CMK (cell line): ENCODE measurements at places on chromosomes 12 and 14.

GRCh38 chr12:21438643-21439042 is 1.2 kb downstream of the PYROXD1 start:
- no peak for DNase-seq

GRCh38 chr12:53376747-53377146 is 3.2 kb upstream of the SP1 start:
- no peak for DNase-seq

DNA sequence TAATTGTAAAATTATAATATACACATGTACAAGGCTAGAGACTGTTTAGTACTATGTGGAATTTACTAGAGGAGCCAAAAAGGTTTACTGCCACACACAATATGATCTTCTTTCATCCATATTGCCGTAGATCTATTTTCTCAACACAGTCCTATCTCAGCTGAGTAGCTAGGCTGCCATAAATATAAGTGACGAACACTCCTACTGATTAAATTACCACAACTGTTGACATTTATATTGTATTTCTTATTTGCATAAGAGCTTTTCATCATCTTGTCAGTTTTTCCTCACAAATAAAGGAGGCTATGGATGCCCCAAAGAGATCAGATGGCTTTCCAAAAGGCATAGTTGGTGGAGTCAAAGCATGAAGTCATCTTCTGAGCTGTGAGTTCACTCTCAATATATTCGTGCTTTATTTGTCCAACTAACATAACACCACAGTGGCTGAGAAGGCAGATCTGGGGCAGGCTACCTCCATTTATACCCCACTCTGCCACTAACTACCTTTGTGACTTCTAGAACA is 78.6 kb downstream of the CCDC59 start:
- no peak for DNase-seq

- DNase-seq: no peak
These were observed 13.5 kb upstream of the DCP1B start for GRCh38 chr12:2017546-2018337.

GRCh38 chr12:6468283-6468575 is 2.2 kb downstream of the VAMP1 start:
- DNase-seq: no peak

DNA sequence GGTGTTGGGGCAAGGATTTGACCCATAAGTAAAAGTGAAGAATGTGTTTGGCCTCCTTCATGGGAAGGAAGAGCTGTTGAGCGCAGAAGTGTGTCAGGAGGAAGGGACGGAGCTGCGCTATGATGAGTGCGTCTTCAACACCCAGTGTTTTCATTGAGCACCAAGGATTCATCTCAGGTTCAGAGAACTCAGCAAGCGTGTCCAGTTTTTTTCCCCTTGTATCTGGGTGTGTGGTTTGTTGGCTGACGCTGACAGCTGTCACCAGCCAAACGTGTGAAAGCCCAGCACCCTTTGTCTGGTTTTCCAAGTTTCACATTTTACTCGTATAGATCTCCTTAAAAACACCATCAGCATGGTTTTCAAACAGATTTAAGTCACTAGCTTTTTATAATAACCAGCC is 12.3 kb downstream of the EP400 start:
- DNase-seq: no peak

DNA sequence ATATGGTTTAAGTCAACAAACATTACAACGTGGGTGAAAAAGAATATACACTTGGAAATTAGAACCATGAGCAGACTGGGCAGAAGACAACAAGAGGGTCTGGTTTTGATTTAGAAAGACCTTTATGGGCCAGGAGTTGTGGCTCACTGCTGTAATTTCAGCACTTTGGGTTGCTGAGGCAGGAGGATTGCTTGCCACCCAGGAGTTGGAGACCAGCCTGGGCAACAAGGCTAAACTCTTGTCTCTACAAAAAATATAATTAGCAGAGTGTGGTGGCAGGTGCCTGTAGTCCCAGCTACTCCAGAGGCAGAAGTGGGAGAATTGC is 2.7 kb upstream of the NFKBIA start:
- DNase-seq: no peak

DNA sequence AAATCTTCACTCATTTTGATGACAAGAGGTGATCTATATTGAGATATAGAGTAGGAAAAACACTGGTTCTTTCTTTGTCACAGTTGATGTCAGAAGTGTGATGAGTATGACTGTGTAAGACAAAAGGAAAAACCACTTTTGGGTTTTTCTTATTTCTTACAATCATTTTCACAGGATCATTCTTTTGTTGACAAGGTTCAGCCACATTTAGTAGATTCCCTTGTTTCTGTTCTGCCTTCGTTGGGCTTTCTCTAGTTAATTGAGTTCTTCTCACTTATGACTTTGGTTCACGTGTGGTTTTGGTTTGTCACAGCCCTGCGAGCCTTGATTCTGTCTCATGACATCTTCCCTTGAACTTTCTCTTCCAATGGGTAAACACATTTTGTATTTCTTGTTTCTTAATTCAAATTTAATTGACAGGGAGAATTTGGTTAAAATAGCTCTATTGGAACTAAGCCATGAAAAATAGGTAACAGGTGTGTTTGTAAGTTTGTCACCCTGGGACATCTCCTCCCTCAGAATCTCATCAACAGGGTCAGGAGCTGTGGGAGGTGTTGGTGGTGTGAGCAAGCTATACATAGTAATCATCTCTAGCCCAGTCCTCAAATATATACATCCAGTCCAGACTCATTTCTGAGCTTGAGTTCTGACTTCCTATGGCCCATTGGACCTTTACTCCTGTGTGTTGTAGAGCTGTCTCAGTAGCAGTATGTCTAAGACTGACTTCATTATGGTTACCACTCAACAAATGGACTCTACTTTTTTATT is 255.3 kb downstream of the BMP4 start:
- no peak for DNase-seq

GRCh38 chr14:61098721-61099120 is 117.7 kb downstream of the SLC38A6 start:
- no peak for DNase-seq
